NCI-H446 (cell line): ENCODE measurements at places on chromosomes 16 and 17.
A peak's percentile ranks its signal among the peaks of the same experiment; 100 is the strongest.

GRCh38 chr17:61158376-61158775 is 241.3 kb upstream of the TBX2 start:
- DNase-seq: no peak

GRCh38 chr17:73541111-73541510 is 103.1 kb downstream of the SDK2 start:
- DNase-seq: peak; percentile 22

- DNase-seq: no peak
These were observed 96.1 kb downstream of the C17orf67 start for GRCh38 chr17:56737421-56738161.

- DNase-seq: no peak
These were observed 686 bp downstream of the SRCAP start for GRCh38 chr16:30699615-30700099.

- DNase-seq: no peak
These were observed 23.4 kb downstream of the MYO18A start for GRCh38 chr17:29156781-29157180.

DNA sequence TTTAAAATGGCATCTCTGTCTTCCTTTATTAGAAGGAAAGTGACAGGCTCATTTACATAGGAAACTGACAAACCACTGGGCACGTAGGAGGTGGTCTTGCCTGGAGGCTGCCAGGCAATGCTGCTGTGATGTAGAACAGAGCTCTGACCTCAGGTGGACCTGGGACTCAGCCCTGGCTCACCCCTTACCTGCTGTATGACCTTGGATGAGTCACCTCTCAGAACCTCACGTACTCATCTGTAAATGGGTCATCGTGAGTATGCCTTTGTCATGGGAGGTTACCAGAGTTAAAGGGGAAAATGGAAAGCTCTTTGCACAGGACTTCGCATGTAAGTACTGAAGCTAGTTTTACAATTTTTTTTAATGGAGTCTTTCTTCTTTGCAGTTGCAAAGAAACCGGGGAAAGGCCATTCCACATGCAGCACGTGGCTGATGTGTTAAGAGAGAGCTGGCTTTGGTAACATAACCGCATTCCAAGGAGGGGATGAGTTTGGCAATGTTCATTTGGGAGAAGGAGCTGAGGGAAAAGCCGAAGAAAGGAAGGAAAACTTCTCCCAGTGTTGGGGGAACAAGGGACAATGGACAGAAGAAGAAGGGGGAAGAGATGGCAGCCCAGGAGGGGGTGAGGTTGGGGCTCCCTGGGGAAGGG is 37.4 kb upstream of the LONP2 start:
- no peak for DNase-seq

DNA sequence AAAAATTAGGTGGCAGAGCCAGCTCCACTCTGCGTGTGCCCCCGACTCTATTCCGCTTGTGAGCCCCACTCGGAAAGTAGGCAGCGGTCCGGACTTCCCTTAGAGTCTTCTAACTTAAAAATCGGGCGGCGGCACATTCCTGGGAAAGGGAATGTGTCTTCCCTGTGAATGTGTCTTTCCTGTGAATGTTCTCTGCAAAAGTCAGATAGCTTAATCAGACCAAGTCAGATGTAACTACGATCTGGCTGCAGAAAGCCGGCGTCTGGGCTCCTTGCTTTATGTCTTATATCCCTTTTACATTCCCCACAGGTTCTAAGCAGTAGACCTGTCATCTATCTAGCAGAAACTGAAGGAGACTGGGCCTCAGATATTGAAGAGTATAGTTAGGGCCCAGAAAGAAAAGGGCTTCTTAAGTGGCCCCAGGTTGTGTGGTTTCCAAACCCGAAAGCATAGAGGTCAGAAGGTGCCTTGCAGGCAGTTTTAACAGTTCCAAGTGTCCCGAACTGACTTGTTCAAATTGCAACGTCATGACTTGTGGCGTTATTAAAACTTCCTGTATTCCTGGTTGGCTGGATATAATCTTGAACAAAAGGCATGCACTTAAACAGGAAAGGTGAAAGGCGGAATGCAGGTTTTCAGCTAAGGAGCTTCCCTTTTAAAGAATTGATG is 601 bp downstream of the PHKB start:
- DNase-seq: no peak

GRCh38 chr17:65041518-65041917 is 15.0 kb downstream of the GNA13 start:
- DNase-seq: no peak

GRCh38 chr17:73711184-73711583 is 66.9 kb upstream of the SDK2 start:
- no peak for DNase-seq

GRCh38 chr17:76995387-76996105 is 127.3 kb downstream of the MGAT5B start:
- no peak for DNase-seq
